ENCODE measurements at places on chromosomes 6 and 20. TPM values are rescaled to one million over a fixed set of nuclear protein-coding genes. Genes with fewer than 3 reads are reported as not detected.

The EDN3 gene
- not detected for total RNA-seq

The HEY2 gene
- total RNA-seq, result 11.3 TPM

The GMDS gene
- 20.1 TPM for total RNA-seq

The SLC17A3 gene
- not detected for total RNA-seq

GRCh38 chr6:159176913-159177312, 7.7 kb downstream of the FNDC1 start:
- DNase-seq, result no peak

- peak; percentile 77 for DNase-seq
Observed at GRCh38 chr20:17617868-17618672, 48.2 kb downstream of the DSTN start.

- DNase-seq, result no peak
Observed at GRCh38 chr6:88813045-88813444, 150.4 kb downstream of the RNGTT start.

DNA sequence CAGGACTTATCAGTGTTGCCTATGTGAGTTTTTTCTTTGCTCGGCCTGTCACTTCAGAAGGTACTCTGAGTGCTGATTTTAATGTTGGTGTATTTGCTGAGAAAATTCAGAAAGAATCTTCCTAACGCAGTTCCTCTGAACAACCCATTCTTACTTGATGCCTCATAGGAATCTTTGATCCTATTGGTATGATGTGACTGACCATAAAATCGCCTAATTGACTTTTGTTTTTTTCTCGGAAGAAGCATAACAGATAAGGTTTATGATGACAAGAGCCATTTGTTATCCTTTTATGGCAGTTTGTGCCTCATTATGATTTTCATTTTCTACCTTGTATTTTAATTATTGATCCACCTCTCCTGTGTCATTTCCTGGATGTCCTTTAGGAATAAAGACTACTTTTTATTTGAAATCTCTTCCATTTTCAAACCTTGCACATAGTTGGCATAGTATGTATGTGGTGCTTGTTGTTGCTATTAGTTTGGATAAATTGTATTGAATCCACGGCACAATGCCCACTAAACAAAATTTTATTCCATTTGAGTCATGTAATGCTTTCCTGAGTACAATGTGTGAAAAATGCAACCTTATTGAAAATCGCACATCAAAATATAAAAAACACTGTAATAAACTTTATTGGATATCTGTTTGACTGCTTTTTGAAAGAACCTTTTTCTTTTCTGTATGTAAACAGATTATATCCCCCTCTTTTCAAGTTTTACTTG, 37.3 kb downstream of the LRRC1 start:
- no peak for DNase-seq
